ENCODE measurements at places on chromosomes 7 and 10.

DNA sequence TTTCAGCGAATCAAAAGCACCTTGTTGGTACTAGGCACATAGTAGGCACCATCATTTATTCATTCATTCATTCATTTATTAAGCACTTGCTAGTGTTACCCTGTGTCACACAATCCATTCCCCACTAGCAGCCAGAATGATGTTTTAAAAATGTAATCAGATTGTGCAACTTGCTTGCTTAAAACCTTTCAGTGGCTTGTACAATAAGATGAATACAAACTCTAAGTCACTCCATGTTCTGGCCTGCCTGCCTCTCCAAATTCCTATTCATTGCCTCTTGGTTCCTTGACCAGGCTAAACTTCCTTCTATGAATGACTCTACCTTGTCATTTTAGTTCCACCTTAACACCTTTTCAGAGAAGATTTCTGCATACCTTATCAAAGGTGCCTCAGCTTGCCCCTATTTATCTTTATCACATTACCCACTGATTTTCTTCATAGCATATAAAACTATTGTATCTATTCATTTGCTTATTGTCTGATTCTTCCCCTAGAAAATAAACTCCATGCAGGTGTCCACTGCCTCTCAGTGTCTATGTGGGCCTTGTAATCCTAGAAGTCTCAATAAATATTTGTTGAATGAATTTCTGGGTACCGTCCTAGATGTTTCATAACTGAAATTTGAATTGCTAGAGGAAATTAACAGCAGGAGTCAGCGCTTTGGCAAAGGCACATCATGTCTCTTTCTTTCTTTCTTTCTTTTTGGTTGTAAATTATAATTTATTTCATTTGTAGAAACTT, 169.5 kb downstream of the TMEM26 start:
- no peak for DNase-seq

GRCh38 chr7:6350433-6351058, 78.1 kb upstream of the CYTH3 start:
- DNase-seq = no peak

GRCh38 chr7:104984585-104985258, 29.3 kb upstream of the KMT2E start:
- no peak for DNase-seq

DNA sequence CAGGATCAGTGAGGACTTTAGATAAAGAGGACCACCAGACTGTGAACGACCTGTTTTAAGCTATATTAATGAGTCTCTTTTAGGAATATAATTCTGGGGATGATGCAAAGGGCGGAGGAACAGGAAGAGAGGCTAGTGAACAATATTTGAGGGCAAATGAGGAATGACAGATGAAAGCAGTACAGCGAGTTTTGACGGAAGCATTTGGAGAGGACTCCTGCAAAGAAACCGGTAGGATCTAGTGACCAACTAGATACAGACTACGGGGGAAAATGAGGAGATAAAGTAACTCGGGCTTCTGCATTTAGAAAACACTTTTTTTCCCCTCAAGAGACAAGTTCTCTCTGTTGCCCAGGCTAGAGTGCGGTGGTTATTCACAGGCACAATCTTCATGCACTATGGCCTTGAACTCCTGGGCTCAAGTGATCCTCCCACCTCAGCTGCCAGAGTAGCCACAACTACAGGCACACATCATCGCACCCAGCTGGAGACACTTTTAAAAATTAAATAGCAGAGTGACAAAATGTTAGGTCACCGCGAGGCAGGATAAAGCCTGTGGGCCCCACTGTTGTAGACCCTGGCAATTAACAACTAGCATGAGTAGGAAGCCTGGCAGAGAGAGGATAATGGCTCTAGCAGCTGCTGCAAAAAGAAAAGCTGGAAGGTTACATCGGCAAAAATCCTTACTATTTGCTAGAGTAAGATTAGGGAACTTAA, 143.2 kb downstream of the SRPK2 start:
- no peak for DNase-seq

DNA sequence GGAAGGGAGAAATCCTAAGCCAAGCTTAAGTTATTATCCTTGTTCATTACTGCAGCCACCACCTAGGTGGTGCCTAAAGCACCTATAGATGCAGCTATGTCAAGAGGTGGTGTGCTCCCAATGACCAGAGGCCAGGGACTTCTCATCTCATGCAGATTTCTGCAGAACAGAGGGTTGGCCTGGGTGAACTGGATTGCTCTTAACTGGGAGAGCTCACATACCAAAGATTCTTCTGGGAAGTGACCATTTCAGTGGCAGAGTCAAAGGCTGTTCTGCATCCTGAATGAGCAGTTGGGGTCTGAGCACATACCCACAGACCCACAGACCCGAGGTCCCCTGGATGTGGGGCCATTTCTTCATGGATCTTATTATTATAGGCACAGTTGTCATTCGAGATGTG, 2.1 kb upstream of the CRHR2 start:
- no peak for DNase-seq

GRCh38 chr7:92944633-92945032, 108.3 kb upstream of the CDK6 start:
- no peak for DNase-seq
